GM23338 (cell line): ENCODE measurements at places on chromosomes 7 and 10. TPM values are rescaled to one million over a fixed set of nuclear protein-coding genes. Genes with fewer than 3 reads are reported as not detected.

Gene LIPF
- not detected in 2 replicates for polyA plus RNA-seq

Gene NUDT13
- 2.2 and 3.6 TPM in 2 replicates for polyA plus RNA-seq

Gene SORCS1
- polyA plus RNA-seq, result 2.0 and 2.9 TPM in 2 replicates

Gene KNDC1
- polyA plus RNA-seq, result 1.8 and 1.9 TPM in 2 replicates

Gene TRAPPC14
- polyA plus RNA-seq, result 9.3 and 9.8 TPM in 2 replicates

Gene MMP21
- 0.10 TPM in 1 of 2 replicates, not detected in the other for polyA plus RNA-seq

Gene NCAPG2
- polyA plus RNA-seq, result 34.0 and 38.7 TPM in 2 replicates

Gene SPDYE18
- polyA plus RNA-seq, result 0.70 and 1.0 TPM in 2 replicates

Gene ENTPD7
- 1.0 and 1.7 TPM in 2 replicates for polyA plus RNA-seq

Gene SORCS3
- 0.37 and 0.43 TPM in 2 replicates for polyA plus RNA-seq

Gene OPALIN
- not detected in 2 replicates for polyA plus RNA-seq

Gene RBP4
- 0.47 and 0.79 TPM in 2 replicates for polyA plus RNA-seq

Gene ENTPD1
- 2.5 and 3.6 TPM in 2 replicates for polyA plus RNA-seq
